ENCODE measurements at places on chromosomes 5 and 9.

DNA sequence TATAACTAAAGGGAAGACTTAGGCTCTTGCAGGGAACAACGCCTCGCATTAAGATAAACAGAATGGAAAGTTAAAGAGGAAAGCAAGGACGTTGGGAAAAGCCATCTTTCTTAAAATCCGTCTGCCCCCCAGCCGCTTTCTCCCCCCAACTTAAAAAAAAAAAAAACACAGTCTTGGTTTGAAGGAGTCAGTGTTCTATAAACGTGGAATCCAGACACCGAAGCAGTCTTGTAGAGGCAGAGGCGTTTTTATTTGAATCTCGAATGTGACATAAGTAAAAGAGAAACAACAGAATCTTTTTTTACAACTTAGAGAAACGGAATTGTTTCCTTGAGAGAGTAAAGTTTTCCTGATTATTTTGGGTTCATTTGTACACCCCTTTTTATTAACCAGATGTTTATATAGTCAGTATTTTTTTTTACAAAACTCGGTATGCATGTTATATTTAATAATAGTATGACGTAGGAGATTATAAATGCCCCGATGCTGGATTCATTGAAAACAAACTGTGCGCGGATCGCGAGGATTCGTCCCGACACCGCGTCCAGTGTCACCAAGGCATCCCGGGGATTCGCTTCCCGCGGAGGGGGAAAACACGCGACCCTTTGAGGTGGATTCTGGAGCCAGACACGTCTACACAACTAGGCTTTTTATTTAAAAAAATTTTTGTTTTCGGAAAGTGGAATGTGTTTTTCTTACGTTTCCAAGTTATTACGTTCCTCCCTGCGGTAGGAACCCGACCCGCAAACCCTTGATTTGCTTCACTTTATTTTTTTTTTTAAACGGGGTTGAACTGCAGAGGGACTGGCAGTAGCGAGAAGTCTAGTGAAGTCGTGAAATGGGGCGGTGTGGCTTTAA is 6.7 kb downstream of the PTCH1 start:
- DNase-seq = peak; percentile 40

DNA sequence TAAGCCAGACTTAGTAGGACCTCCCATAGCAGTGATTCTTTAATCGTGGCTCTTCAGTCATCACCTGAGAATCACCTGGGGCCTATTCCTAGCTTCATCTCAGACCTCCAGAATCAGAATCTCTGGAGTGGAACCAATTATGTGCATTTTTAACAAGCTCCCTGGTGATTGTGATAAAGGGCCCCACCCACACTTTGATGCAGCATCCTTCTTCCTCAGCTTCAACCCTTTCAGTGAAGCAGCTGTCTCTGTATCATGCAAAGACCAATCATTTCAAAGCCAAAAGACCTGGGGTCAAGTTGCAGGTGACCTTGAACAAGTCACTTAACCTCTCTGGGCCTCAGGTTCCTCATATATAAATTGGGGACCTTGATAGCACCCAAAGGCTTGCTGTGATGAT is 17.1 kb downstream of the FBXO10 start:
- DNase-seq = no peak

DNA sequence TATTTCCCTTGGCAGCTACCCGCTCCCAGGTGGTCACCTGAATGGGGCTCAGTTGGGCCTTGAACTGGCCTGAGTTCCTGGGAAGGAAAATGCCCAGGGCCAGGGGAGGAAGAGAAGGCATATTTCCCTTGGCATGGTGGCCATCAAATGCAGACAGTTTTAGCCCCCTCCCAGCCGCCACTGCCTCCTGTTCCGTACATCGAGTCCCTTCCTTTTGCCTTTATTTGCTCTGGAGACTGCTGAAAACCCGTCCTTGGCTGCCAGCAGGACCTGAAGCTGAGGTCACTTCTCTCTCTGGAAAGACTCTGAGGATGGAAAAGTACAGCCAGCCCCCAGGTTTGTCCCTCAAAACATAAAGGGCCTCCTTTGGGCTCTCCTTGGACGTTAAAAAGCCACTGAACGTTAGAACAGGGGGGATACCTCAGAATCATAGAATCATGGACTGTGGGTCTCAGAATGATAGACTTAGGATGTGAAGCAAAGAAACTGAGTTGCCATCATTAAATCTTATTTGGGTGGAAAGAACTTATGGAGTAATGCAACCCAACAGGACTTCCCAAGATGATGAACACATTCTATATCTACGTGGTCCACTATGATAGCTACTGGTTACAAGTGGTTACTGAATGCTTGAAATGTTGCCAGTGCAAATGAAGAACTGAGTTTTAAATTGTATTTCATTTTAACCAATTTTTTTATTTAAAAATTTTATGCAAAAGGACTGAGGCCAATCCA is 7.1 kb downstream of the SPARC start:
- DNase-seq = no peak

DNA sequence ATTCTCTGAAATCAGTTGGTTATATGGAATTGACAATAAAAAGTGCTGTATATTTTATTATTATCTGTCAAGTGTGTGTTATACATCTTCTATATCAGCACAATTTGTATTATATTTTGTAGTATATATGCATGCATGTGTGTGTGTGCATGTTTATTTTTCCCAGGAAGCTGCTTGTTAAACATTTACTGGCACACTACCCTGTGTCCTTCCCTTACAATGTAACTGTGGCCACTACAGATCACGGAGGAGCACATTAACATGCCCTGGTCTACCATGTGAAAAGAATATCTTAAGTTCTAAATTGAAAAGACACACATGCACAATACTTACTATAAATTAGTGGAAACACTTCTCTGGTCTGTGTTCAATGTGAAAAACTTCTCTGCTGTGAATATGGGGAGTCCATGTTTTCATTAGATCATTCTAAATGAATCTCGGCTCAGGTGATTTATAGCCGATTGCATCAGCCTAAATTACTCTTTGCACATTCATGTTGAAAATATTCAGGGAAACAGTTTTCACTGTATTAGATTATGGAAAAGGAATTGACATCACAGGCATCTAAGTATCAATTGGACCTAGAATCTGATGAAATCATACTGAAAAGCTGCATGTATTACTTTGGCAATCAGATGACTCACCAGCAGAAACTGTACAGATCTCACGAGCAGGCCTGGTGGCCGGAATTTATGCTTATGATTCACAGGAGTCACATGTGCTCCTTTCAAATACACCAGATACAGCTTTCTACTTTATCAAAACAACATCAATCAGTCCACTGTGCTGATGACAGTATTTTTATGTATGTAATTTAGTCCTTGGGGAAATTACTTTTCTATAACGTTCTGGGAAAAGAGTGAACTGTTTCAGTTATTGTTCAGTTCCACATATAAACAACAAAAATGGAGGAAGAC is 39.4 kb downstream of the LURAP1L start:
- DNase-seq = peak; percentile 100

DNA sequence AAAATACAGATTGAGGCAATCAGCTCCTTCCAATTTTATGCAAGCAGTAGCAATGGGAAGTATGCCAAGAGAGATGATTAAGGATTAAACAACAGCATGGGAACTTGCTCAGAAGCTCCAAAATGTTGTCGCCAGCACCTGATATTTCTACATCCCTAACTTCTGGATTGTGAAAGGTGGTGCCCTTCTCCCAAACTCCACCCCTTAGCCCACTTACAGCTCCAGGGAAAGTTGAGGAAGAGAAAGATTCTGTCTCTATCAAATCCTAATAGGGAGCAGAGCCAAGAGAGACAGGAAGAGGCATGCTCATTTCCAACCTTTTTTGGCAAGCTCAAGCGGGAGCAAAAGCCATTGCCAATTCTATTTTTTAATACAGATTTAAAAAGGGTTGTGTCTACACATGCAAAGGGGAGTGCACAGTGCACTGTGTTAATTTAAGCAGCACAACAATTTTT is 92.4 kb upstream of the NR3C1 start:
- peak; percentile 73 for DNase-seq

DNA sequence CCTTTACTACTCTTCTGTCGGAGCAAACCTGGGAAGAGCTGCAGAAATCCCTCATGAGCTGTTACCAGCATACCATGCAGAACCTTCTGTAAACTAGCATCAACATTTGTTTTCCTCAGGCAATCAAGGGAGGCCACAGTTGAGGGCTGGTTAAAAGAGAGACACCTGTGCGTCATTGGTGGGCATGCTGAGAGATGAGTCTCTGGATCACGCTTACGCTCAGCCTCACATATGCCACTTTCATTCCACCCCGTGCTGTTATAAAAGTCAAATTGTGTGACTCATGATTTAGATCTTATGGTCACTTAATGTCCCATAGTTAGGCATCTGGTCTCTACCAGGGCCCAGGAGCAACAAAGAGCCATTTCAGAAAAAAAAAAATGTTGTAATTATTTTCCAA is 18.1 kb upstream of the ICE1 start:
- no peak for DNase-seq

GRCh38 chr5:149671544-149671943 is 58.6 kb upstream of the PPARGC1B start:
- DNase-seq = no peak

DNA sequence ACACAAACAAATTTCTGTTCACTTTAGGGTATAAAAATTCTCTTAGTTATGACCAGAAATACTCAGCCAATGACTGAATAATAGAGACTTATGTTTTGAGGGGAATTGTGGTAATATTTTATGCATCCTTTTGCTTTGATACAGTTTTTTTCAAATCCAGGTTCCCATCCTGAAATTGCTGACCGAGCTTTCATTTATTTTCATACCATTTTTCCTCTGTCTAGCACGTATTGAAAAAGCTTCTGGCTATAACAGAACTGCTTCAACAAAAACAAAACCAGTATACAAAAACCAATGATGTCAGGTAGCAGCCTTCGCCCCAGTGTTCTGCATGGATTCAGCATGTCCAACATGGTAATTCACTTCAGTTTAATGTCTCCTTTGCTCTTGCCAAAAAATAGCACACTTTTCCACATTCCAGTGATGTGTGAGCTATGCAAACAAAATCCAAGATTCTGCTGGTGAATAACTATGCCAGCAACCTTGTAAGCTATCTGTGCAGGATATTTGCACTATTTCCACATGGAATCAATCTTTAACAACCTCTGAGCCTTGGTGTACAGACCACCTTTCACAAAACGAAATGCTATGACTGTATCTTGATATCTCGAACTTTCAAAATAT is 22.0 kb downstream of the CCNH start:
- no peak for DNase-seq

DNA sequence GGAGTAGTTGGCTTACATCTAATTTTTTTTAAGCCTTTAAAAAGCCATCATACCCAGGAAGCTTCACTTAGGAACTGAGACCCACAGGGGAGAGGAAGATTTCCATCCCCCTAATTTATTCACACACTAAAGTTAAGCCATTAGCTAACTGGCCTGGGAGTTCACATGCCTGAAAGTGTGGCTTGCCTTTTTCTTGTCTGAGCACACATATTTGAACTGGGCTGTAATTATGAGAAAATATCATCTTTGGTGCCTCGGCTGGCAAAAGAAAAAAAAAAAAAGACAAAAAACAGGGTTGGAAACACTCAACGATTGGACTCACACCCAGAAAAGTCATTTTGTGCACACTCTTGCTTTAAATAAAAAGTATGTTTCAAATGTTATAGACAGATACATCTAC is 847.3 kb downstream of the MAT2B start:
- DNase-seq = no peak

DNA sequence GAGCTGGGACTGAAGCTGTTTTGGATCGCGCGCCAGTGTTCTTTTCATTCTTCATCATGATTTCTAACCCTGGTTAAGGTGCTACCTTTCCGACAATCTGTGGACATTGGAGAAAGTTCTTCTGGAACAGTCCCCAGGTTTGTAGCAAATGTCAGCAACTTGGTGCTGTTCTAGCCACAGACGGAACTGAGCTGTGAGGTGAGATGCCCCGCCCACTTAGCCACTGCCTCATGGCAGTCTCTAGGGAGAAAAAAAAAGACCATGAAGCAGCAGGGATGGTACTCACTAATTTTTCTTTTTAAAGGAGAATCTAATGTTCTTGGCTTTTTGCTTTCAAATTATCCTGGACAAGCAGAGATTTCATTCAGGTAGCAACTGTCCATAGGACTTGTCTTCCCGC is 72.1 kb upstream of the STK32A start:
- no peak for DNase-seq

DNA sequence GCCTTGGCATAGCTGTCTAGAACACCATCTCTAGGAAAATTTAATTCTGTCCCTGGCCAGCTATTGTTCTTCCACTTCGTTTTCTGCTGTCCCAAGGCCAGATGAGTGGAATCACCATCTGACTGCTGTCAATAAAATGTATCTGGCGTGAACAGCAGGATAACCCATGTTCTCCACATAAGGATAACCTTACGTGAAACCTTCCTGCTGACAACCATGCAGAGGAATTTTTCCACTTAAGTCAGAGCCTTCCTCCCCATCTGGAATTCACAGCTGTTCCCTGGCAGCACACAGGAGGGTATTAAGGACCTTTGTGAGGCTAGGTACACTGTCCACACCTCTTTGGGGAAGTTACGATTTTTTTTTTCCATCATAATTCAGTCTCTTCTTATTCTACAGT is 28.6 kb downstream of the RNF44 start:
- DNase-seq = no peak

DNA sequence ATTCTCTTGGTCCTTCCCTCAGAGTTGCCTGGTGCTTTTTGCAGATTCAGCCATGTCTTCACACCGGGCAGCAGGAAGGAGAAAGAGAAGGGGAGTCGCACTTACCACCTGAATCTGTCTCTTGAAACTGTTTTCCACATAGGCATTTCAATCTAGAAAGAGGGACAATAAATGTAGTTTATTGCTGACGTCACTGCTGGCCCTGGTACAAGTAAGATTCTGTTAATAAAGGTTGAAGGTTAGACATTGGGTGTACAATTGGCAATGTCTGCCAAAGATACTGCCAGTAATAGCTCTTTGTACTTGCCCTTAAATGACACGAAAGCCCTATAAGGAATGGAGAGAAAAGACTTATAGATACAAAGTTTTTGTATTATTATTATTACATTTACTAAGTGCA is 72.8 kb downstream of the MEGF10 start:
- DNase-seq = no peak

- peak; percentile 34 for DNase-seq
These were observed 101.1 kb downstream of the FGF18 start for GRCh38 chr5:171520300-171521174.

GRCh38 chr5:31674371-31674951 is 35.5 kb downstream of the PDZD2 start:
- no peak for DNase-seq

DNA sequence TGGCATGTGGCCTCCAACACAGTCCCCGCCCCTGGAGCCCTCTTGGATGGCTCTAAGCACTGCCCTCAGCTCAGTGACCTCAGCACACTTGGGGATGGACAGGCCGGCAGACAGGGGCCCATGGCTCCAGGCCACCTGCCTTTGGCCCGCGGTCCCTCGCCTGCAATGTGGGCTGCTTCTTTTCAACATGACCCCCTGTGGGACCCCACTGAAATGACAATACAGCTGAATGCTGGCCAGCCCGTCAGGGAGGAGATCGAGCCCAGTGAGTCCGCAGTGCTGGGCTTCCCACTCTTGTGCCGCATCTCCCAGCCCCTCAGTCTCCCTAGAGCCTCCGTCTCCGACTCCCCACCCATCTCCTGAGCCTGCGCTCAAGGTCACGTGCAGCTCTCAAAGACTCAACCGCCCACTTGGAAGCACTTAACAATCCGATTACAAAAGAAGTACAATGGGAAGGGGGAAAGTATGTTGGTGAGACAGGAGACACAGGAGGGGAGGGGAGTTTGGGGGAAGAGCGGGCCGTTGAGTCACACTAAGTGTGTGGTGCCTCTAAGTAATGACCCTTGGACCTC is 238.9 kb downstream of the HSPA4 start:
- no peak for DNase-seq

GRCh38 chr5:72305194-72306142 is 14.6 kb downstream of the MRPS27 start:
- DNase-seq = no peak
